Stimulated activated CD4-positive, alpha-beta T cell treated with anti-CD3 and anti-CD28 coated beads, Interleukin-4, amount 100 ng/mL, for 4 hours (primary cell): ENCODE measurements at places on chromosomes 3 and 15.

DNA sequence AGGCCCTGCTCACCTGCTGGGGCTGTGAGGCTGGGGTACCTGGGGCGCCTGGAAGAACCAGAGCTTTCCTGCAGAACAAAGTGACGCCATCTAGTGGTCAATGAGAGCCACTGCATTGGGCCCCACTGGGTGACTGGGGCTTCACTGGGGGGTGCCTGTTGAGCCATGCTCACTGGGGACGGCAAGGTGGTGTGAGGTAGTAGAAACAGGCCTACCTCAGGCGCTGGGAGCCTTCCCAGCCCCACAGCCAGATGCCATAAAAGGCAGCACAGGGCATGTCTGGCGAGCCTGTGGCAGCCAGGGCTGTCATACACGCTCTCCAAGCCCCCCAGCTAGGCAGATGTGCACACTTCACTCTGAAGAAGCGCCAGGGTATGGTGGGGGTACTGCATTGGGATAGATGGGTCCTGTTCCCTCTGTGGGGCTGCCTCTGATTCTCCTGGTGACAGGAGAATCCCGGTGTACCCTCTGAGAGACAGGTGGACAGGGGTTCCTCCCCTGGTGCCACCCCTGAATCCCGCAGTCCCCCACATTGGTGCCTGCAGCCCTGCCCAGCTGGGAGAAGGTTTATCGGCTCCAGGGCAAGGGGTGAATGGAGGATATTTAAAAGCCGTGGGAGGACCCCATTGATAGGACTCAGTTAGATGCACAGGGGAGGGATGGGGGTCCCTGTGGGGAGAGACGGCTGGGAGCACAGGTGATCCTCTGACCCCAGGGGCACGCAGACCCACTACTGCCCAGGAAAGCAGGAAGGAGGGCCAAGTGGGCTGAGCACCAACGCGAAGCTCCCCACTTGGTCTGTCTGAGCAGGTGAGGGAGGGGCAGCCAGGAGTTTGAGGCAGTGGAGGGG, 178.8 kb downstream of the NSMCE3 start:
- DNase-seq: peak; percentile 25

- no peak for DNase-seq
Observed at GRCh38 chr3:73437828-73438227, 186.9 kb downstream of the PDZRN3 start.

DNA sequence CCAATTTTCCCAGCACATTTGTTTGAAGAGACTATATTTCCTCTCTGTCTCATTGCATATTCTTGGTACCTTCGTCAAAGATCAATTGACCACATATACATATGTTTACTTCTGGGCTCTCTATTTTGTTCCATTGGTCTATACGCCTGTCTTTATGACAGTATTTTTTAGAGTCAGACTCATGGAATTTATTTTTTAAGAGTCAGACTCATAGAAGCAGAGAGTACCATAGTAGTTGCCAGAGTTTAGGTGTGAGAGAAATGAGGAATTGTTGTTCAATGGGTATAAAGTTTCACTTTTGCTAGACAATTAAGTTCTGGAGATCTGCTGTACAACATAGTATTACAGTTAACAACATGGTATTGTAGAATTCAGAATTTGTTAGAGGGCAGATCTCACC, 27.1 kb downstream of the PLA2G4F start:
- DNase-seq: no peak

DNA sequence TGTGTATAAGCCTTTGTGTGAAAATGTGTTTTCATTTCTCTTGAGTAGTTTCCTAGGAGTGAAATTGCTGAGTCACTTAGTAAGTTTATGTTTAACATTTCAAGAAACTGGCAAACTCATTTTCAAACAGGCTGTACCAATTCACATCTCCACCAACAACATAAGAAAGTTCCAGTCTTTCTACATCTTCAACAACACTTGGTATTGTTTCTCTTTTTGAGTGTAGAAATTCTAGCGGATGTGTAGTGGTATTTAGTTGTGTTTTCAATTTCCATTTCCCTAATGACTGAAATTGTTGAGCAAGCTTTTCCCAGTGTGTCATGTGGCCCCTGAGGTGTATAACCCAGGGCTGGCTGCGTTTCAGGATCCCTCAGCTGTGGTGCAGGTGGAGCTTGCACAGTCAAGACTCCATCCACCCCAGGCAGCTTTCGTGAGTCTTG, 258.5 kb downstream of the PDCD6IP start:
- peak; percentile 0 for DNase-seq

DNA sequence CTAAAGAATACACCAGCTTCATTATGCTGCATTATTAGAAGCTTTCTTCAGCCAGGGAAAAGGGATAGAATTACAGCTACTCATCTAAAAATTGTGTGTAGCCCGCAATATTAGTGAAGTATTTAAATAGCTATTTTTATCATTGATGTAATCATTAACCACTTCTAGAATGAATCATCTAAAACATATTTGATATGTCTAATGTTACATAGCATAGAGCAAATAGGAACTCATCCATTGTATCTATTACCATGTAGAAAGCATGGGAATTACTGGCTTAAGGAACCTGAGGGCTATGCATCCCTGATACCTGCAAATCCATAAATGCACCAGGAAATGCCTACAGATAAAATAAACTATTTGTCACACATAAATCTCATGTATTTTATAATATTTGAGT, 54.5 kb upstream of the VGLL3 start:
- no peak for DNase-seq

- no peak for DNase-seq
Observed at GRCh38 chr15:92166751-92167405, 226.8 kb upstream of the ST8SIA2 start.
